Suppressor macrophage treated with lipopolysaccharide for 1 hour (primary cell): ENCODE measurements at places on chromosomes 2 and 18.
A peak's percentile ranks its signal among the peaks of the same experiment; 100 is the strongest.

DNA sequence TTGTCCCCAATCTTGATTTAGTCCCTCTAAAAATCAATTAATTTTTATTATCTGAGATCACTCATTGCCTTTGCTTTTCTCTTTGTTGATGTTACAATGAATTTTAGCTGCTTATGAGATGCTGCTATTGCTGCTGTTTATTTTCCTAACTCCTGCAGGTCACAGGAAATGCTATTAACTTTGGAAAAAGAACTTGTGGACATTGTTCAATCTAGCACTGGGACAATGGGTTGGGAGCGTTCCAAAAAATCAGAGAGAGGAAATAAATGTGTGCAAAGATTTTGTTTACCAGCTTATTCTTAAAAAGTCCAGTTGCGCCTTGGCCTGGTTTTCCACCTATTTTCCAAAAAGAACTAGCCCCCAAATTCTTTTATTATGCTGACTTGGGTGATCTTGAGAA, 268.3 kb downstream of the PTH2R start:
- no peak for DNase-seq

GRCh38 chr2:10414591-10414990, 33.5 kb downstream of the ODC1 start:
- no peak for DNase-seq

DNA sequence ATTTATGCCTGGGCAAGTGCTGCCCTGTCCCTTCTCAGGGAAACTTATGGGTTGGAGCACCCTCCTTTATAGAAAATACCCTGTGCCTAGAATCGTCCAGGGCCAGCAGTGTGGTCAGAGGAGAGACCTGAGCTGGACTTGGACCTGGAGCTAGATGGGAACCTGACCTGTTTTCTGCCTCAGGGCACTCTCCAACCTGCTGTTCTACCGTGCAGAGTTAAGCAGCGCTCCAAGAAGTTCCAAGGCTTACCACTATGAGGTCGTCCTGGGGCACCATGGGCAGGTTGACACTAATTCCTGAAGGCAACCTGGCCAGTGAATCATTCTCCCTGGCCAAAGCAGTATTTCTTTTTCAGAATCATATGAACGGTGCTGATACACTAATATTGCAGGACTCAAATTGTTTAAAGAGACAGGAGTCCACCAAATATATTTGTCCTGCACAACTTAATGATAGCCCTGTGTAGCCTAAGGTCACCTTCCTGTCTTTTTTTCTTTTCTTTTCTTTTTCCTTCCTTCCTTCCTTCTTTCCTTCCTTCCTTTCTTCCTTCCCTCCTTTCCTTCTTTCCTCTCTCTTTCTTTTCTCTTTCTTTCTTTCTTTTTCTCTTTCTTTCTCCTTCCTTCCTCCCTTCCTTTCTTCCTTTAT, 455.4 kb upstream of the HNMT start:
- no peak for DNase-seq

DNA sequence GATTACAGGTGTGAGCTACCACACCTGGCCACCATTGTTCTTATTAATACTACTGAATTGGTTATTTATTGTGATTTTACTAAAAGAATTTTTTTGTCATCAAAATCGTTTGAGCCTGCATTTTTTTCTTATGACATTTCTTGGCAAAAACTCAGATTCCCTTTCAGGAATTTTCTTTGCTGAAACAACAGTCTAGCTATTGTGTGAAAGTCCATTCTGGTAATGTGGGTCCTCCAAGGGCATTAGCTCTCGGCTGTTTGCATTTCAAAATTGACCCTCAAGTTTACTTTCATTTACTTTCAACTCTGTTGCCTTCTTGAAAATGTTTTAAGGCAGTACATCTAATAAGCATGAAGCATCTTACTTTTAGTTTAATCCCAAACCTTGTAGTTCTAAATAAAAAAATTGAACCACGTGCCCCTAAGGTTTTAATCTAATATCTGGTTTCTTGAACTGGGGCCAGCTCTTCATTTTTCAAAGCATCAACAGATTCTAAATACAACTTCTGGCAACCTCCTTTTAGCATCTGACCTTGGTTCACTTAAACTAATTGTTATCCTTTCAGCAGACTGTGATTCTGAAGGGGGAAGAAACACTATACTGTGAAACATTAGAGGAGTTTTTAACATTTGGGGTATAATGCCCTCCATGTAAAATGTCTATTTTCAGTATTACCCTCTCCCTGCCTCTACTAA, 325.2 kb upstream of the RAB12 start:
- DNase-seq, result no peak

DNA sequence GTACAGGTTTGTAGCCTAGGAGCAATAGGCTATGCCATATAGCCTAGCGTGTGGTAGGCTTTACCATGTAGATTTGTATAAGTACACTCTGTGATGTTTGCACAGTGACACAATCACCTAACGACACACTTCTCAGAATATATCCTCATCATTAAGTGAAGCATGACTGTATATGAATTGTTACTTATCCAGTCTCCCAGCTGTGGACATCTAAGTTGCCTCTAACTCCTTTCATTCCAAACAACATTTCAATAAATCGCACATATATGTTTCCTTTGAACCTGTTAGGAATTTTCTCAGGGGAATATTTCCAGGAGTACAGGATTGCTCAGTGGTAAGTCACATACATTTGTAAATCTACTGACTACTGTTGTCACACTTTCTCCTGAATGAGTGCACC, 90.0 kb downstream of the ARHGAP15 start:
- DNase-seq, result no peak

DNA sequence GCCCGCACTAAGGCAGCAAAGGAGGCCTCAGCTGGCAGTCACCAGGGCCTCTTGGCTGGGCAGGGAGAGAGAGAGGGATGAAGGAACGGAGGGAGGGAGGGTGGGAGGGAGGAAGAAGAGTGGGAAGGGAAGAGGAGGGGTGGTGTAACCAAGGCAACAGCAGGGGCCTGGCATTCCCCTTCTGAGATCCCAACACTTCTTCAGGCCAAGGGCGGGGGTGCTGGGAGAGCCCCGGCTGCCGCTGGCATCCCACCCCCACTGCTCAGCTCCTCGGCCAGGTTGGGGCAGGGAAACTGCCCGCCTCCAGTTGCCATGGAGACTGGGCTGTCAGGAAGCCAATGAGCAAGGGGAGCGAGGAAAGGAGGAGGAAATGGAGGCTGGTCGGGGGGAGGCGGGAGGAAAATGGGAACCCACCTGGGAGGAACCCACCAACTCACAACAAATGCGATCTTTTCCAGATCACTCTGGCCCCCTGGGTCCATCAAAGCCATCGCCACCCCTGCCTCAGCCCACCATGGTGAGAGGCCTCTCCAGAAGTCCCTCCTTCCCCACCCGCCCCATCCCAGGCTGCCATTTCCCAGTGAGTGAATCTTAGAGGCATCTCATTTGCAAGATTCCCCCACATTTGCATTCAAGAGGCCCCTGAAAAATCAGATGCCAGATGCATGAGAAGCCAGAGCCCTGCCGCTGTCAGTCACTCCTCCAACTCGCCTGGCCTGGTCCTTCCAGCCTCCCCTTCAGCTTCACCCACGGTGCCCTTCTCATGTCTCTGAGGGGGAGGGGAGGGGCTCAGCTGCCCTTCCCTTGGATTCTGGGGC, 12.4 kb downstream of the SH2D6 start:
- DNase-seq, result no peak

DNA sequence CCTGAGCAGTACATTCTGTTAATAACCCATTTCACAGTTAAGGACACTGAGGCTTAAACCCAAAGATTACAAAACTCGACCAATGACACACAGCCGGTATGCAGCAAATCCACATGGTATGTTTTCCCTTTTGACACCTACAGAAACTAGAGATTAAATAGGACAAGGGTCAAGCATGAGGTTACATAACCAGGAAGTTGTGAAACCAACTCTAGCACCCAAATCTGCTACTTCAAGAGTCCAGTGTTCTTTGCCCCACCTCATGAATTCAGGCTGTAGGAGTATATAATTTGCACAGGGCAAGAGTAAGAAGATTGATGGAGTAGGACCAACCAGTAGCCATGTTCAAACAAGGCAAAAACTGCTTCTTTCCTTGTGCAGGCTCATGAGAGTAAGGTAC, 249.8 kb downstream of the BCL11A start:
- DNase-seq, result peak; percentile 37

- no peak for DNase-seq
Measured at GRCh38 chr2:80086831-80087230, 217.7 kb downstream of the LRRTM1 start.

- peak; percentile 10 for DNase-seq
Measured at GRCh38 chr18:60090170-60090569, 190.4 kb downstream of the PMAIP1 start.
